ENCODE measurements at places on chromosomes 11 and 22. TPM values are rescaled to one million over a fixed set of nuclear protein-coding genes. Genes with fewer than 3 reads are reported as not detected.

DNA sequence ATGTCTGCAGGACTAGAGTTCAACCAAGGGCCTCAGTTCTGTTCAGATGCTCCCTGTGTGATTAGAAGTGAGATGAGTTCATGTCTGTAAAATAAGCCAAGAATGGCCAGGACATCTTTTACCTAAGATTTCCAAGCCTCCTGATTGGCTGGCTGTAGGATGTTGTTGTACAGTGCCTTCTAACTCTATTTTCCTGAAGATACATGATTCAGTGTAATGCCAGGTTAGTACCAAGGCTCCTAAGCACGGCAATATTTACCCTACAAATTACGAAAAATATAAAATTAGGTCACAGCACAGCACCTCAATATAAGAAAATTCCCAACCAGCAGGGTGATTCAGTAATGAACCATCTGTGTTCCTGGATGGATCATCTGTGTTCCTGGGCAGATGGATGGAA, 140.0 kb upstream of the MTMR2 start:
- H3K4me3 ChIP-seq = no peak overlapping the region
- H3K4me1 ChIP-seq = no peaks in the 10 kb centered on the region
- no peaks in the 10 kb centered on the region for H3K27me3 ChIP-seq
- no peak for DNase-seq

DNA sequence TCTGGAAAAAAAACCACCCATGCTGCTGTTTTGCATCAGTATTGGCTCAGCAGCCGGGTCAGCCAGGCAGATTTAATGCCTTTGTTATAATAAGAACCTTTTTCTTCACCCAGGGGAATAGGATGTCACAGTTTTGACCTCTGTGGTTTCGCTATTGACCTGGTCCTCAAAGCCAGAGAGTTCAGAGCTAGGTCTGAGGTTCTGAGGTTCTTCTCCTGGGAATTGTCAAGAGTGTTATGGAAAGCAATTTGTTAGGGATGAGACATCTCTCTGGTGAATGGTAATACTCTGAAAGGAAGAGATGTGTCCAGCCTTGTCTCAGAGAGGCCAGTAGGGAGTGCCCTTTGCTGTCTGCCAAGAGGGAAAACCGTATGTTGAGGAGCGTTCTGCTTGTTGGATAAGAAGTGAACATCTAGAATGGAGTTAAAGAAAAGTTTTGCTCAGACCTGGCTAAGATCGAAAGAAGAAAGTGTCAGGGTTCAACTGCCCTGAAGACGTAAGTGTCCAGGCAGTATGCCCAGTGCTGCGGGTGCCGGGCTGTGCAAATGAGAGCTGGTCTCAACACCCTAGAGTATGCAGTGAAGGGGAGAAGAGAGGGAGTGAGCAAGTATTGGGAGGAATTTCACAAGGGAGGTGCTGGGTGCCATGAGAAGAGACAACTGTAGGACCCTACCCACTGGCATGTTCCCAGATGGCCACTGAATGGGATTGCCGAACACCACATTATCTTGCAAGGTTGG, 150.9 kb upstream of the TTC12 start:
- H3K36me3 ChIP-seq = no peaks in the 10 kb centered on the region
- DNase-seq = no peak
- no peak overlapping the region for H3K4me3 ChIP-seq
- no peaks in the 10 kb centered on the region for H3K27me3 ChIP-seq
- peaks cover 4% of the 10 kb centered on the region for H3K4me1 ChIP-seq
- no peak overlapping the region for H3K27ac ChIP-seq

DNA sequence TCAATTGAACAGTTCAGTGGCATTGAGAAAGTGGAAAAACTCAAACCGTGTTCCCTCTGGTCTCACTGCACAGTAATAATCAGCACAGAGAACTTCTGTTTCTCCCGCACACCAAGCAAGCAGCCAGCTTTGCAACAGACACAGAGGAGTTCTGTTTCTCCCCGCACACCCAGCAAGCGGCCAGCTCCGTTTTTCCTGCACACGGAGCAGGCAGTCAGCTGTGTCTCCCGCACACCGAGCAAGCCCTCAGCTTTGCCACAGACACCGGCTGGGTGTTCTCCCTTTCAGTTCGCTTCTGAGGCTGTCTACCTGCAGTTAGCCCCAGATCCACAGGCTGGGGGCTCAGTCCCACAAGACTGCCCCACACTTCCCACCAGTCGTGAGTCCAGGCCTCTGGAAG, 9.9 kb upstream of the TALDO1 start:
- H3K27ac ChIP-seq = no peak overlapping the region
- DNase-seq = no peak
- peaks cover 2% of the 10 kb centered on the region for H3K27me3 ChIP-seq
- no peaks in the 10 kb centered on the region for H3K36me3 ChIP-seq
- H3K4me3 ChIP-seq = no peak overlapping the region

- peaks cover 27% of the 10 kb centered on the region for H3K27me3 ChIP-seq
- no peak overlapping the region for H3K27ac ChIP-seq
- no peak overlapping the region for H3K4me3 ChIP-seq
- H3K4me1 ChIP-seq = no peaks in the 10 kb centered on the region
- no peak for DNase-seq
Measured at GRCh38 chr22:50083462-50084079, 1.7 kb downstream of the MLC1 start.

GRCh38 chr11:87059596-87060390, 22.1 kb downstream of the TMEM135 start:
- no peak for DNase-seq
- H3K4me3 ChIP-seq = no peak overlapping the region
- peaks cover 9% of the 10 kb centered on the region for H3K4me1 ChIP-seq

DNA sequence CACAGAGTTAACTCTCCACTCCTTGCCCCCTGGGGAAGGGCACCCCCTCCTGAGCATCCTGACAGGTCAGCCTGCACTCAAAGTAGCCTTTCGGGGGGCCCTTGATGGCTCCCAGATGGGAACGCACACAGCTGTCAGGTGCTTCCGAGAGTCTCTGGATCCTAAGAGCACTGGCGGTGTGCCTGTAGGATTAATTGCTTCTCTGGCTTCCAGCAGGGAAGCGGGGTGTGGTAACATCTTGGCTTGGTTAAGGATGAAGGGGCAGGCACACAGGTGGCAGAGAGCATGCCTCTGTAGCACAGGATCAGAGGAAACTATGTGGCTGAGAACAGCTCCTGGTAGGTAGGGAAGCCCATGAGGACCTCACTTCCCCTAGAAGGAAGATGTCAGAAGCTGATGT, 199.8 kb downstream of the MIAT start:
- DNase-seq = no peak
- H3K4me3 ChIP-seq = no peak overlapping the region
- no peak overlapping the region for H3K27ac ChIP-seq
- H3K36me3 ChIP-seq = no peaks in the 10 kb centered on the region
- H3K4me1 ChIP-seq = no peaks in the 10 kb centered on the region

Gene NDUFC2
- total RNA-seq = 130 TPM

Measured in lower lobe of right lung (tissue), 2 donors.